ENCODE measurements at places on chromosomes 3 and 15.

GRCh38 chr15:80984856-80985255 is 4.8 kb downstream of the MESD start:
- no peak for DNase-seq

- DNase-seq = no peak
Measured at GRCh38 chr3:141659821-141660613, 78.1 kb upstream of the RNF7 start.

- DNase-seq = peak; percentile 50
Measured at GRCh38 chr3:33787328-33788009, 11.0 kb upstream of the PDCD6IP start.

DNA sequence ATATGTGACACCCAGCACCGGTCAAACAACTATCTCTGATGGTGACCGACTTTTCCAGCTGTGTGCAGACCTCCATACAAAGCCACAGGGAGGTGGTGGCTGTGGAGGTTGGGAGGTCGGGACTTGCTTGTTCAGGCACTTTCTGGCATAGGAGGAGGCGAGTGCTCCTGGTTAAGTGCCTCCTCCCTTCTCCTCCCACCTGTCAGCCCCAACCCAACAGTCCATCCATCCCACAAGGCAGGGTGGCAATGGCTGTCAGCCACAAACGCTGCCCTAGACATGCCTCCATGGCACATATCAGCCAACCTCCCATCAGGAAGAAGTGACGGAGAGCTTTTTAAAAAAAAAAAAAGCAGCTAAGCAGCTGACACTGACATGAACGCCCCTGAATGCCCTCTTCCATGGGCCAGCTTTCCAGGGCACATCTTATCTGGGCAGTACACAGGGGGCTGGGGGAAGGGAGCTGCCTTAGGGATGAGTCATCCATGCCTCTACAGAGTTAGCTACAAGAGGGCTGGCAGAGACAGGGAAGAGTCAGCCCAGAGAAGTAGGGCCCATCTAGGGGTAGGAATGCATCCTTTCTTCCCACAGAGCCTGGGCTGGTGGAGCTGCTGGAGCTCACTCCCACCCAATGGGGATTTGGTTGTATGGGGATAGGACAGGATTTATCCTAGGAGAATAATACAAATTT is 41.2 kb downstream of the CCDC12 start:
- no peak for DNase-seq

DNA sequence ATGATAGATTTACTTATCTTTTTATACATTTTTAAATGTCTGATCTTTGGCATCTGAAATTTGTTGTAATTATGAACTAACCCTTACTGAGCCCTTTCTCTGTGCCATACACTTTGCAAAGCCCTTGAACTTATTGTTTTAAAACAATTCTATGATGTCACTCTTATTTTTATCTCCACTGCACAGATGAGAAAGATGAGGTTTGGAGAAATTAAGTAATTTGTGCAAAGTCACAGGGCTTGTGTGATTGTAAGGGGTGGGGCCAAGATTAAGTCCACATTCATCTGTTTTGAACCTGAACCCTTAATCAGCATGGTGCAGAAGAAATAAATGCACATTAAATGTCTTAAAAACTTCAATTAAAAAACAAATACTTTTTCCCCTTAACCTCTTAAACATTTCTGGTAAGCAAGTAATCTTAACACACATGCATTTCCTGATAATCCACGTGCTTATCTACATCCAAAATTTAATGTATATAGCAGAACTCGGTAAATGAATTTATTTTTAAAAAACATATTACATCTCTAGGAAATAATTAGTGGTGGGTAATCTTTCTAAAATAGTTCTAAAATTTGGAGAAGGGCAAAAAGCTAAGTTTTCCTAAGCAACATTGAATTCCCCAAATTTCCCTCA is 189.8 kb upstream of the TBC1D5 start:
- DNase-seq = no peak

GRCh38 chr3:126442094-126442855 is 33.4 kb downstream of the ZXDC start:
- DNase-seq = no peak

GRCh38 chr15:69417581-69417980 is 3.4 kb downstream of the KIF23 start:
- no peak for DNase-seq

DNA sequence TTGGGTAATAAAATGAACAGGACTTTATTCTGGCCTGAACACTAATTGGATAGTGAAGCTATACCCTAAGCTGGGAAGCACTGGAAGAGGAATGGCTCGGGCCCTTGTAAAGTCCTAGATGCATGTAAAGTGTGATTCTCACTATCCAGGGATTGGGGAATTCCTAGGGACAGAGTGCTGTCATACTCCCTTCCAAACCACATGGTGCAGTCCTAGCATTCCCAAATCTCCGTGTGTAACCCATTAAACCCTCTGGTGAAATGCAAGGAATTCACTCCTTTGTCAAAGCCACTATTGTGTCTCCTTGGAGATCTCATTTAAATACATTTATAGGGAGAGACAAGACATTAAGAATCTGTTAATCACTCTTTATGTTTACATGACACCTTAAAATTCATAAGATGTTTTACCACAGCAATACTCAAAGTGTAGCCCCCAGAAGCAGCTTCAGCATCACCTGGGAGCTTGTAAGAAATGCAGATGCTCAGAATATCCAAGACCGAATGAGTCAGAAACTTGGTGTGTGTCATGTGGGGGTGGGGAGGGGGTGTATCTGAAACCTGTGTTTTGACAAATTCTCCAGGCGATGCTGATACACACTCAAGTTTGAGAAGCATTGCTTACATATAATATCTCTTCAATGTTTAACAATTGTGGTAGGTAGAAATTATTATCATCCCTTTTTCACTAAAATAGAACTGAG is 121.8 kb upstream of the NPHP3 start:
- DNase-seq = no peak

GRCh38 chr3:12413721-12414255 is 70.5 kb upstream of the TSEN2 start:
- DNase-seq = no peak

DNA sequence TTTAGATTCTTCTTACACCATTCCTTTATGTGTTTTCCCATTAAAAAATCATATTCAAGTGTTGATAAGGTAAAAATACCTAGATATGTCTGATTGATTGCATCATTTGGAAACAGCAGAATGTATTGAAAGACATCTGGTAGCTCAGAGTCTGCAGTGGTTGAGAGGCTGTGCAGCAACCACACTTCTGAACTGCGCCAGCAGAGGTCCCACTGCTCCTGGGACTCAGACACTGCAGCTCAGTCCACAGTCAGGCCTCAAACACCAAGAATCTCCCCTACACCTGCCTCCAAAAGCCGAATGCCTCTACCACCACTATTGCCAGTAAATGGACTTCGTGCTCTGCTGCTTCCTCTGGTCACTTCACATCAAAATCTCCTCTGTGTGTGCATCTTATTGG is 176.9 kb upstream of the LMCD1 start:
- DNase-seq = peak; percentile 44

DNA sequence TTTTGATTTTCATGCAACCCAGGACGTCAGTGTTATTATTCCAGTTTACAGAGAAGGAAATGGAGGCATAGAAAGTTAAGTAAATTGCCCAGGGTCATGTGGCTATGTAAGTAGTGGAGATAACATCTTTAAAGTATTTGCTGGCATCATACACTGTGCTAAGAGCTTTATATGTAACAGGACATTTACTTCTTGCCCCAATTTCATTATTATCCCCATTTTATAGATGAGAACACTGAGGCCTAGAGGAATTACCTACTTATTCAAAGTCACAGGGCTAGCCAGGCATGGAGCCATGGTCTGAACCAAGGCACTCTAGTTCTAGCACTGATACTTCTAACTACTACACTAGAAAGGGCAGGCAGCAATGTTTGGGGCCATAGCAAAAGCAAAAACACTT is 107.3 kb upstream of the ANKRD28 start:
- no peak for DNase-seq

DNA sequence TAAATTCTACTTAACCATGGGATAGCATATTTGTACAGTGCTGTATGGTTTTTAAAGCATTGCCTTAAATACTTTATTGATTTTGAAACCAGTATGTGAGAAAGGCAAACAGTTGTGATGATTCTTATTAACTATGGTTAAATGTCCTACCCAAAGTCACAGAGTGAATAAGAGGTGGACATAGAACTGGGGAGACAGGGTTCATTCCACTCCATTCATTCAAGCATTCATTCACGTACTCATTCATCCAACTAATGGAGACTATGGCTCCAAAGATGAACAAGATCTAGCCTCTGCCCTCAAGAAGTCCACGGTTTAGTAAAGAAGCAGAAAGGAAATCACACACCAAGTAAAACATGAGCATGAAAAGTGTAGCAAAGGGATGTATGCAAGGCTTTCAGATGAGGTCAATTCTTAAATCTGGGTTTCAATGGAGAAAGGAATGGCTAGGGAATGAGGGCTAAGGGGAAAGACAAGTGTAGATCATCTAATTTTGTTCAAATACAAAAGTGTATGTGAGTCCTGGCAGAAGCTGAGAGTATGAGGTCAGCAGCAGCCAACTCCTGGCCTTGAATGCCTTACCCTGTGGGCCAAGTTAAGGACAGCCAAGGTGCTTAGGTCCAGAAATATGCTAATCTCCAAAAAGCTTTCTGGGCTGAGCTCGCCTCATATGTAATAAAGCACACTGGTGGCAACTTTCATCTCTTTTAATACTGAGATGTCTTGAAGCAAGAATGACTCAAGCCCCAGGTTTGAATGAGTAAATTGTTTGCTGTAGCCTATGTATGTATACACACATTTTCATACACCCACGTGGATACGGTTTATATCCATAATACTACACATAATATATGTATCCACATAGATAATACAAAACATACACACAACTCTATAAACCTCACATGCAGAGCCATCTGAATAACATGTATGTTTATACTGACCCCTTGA is 4.3 kb downstream of the TNIK start:
- DNase-seq = no peak

GRCh38 chr15:69957175-69957574 is 140.5 kb downstream of the TLE3 start:
- DNase-seq = no peak

GRCh38 chr3:79421273-79421672 is 346.5 kb downstream of the ROBO1 start:
- DNase-seq = no peak

- no peak for DNase-seq
Measured at GRCh38 chr15:59501597-59501996, 63.6 kb downstream of the FAM81A start.

- no peak for DNase-seq
Measured at GRCh38 chr15:51371266-51371665, 29.8 kb downstream of the GLDN start.

- no peak for DNase-seq
Measured at GRCh38 chr3:123694366-123695087, 109.7 kb upstream of the HACD2 start.

- no peak for DNase-seq
Measured at GRCh38 chr3:122314228-122314876, 10.7 kb upstream of the CSTA start.

DNA sequence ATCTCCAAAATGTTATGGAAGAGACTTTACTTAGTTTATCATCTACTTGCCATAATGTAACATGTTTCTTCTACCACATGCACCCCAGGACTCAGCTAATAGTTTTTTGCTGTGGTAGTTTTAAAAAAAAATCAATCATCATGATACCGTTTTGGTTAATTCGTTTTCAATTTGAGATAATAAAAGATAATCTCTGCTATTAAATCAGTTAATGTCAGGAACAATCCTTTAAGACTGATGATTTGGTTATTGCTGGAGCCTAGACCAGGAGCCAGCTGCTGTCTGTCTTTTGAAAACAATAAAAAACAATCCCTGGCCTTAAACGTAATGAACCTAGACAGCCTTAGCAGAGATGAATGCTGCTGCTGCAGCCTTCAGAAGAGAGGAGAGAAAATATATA is 403.7 kb downstream of the OXSM start:
- DNase-seq = no peak
